ENCODE measurements at places on chromosomes 3 and 15. TPM values are rescaled to one million over a fixed set of nuclear protein-coding genes. Genes with fewer than 3 reads are reported as not detected.

- no peak for DNase-seq
Observed at GRCh38 chr3:9452417-9452816, 55.0 kb downstream of the SETD5 start.

DNA sequence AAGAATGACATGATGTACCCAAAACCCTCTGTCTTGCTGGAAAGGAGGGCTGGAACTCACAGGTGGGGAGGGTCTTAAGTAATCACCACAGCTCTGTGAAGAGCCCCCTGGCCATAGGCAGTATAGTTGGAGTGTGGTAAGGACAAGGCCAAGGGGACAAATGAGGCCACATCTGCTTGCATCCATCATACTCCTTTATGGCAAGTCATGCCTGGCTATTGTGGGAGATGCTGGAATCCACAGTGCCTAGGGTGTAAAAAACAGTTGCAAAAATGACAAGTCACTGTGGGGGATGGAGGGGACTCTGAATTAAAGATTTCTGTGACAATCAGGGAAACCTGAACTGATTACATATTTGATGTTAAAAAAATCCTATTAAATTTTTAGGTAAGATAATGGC, 258.5 kb downstream of the KCNMB2 start:
- no peak for DNase-seq

- no peak for DNase-seq
Observed at GRCh38 chr15:41585127-41586047, 26.4 kb downstream of the TYRO3 start.

DNA sequence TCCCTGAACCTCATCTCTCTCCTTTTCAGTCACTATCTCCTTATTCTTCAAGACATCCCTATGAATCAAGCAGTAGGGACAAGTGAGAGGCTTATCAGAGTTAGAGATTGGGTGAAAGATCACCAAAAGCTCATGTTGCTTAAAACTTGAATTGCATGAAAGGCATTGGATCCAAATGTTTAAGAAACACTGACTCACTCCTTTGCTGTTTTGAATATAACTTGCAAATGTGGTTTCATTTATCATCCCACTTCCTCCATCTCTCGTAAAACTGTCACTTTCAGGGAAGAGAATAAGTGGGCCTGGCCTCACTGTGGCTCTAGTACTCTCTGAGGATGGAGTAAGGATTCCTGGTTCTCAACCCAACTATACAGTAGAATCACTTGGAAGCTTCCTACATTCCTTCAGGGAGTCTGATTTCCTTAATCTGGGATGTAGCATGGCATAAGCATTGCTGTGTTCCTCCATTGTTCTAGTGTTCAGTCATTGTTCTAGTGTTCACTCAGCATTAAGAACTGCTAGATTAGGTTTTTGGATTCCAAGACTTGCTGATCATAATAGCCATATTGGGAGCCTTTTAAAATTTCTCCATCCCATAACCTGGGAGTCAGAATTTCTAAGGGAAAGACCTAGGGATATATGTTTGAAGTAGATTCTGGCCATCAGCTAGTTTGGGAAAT, 171.8 kb downstream of the TMEM108 start:
- DNase-seq = no peak

GRCh38 chr3:33313331-33313730, 36.1 kb downstream of the FBXL2 start:
- no peak for DNase-seq

GRCh38 chr3:122091602-122092295, 36.6 kb downstream of the CD86 start:
- DNase-seq = no peak

DNA sequence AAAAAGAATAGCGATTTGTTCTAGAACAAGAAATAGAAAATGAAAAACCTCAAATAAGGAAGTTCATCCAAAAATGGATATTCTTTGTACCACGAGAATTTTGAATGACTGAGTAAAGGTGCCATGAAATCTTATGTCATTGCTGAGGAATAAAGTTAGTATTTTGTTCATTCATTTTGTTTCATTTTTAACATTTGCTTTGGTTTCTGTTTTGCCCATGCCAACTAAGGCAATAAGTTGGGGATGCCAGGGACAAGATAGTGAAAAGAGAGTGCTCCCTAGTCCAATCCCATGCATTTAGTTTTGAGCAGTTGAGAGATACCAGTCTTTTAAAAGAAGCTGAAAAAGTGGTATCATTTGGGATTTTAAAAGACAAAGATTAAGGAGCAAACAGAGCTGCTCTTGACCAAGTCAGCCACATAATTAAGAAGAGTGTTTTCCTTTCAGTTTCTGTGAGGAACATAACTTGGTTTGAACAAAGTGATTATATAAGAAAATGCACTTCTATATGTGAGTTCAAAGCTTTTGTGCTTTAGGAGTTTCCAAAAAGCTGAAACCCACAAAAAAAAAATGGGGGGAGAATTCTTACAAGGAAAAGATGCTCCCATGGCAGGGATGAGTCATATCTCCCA, 201.4 kb downstream of the PLOD2 start:
- no peak for DNase-seq

DNA sequence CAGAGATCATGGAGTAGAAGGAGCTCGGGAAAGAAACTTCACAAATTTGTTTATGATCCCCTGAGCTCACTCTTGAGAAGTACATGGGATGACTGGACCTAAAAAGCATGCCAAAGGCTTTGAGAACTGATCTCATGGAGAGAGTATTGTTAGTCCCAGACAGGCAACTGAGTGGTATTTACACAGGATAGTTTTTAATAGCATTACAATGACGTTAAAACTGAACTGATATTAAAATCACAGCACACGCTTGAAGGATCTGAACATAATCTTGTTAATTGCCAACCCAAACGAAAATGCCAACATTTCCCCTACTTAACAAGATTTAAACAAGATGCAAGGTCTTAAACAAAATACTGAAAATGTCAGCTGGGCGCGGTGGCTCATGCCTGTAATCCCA, 113.2 kb upstream of the NLGN1 start:
- DNase-seq = no peak

GRCh38 chr3:157142315-157142714, 17.6 kb downstream of the CCNL1 start:
- DNase-seq = no peak

DNA sequence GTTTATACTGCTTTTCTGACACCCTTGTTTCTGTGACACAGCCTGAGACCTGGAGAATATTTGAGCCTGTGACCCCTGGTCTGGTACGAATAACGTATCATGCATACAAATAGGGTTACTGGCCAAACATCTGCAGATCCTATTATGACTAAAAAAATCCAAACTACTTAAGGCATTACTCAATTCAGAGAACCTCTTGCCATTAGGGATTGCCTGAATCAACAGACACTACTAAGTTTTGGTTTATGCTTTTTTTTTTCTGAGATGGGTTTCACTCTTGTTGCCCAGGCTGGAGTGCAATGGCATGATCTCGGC, 35.4 kb downstream of the OSBPL10 start:
- DNase-seq = no peak

KLF15 gene
- 1.6 TPM for total RNA-seq

SLC9A9 gene
- total RNA-seq = 10.9 TPM

SYNPR gene
- not detected for total RNA-seq

SI gene
- total RNA-seq = not detected
